ENCODE measurements at places on chromosomes 5 and 9.

DNA sequence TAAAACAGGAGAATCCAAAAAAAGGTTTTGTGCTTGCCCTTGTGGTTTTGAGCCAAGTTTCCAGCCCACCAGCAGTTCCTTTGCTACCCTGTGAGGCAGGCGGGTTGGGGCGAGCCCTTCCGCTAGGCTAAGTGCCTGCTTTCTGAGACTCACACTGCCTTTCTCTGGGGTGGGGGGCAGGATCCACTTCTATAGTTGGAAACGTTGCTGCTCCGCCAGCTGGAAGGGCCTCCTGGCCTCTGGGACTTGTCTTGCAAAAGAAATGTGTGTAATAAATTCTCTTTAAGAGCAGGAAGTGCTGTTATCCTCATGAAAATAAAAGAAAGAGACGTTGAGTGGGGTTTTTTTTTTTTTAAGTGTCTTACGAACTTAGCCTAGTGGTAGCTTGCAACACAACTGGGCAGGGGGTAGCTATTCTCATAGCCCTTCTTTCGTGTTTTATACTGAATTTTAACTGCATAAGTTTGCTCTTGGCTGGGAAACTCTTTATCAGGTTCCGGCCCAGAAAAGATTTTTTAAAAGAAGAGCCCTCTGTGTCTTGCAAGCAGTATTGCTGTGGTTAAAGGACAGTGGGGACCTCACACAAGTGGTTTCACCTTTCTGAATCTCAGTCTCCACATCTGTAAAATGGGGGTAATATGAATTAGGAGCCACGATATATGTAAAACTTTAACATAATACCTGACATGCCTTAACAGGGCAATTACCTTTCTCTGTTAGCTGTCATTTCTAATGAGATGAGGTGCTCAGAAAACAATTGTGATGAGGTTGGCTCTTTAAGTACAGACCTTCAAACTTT lies 19.8 kb downstream of the JADE2 start:
- no peak for DNase-seq

GRCh38 chr5:151040211-151040747 lies 19.9 kb downstream of the GPX3 start:
- no peak for DNase-seq

DNA sequence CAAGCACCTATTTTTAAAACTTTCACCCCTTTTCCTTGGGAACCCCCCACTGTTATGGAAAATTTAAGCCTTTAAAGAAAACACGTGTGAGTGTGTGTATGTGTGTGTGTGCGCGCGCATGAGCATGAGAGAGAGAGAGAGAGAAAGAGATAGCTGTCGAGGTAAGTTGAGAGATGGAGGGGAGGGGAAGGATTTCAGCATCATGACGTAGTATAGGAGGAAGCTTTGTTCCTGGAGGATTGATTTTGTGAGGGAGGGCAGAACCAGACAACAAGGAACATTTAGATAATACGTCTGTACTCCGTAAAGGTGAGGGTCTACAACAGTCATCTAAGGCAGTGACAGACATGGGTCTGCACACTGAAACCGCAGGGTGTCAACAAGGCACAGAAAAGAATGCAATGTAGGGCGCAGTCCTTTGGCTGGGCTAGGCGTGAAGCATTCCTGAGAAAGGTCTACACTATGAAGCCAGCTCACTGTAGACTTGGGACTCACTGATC lies 227.7 kb downstream of the SMARCA2 start:
- DNase-seq: no peak

DNA sequence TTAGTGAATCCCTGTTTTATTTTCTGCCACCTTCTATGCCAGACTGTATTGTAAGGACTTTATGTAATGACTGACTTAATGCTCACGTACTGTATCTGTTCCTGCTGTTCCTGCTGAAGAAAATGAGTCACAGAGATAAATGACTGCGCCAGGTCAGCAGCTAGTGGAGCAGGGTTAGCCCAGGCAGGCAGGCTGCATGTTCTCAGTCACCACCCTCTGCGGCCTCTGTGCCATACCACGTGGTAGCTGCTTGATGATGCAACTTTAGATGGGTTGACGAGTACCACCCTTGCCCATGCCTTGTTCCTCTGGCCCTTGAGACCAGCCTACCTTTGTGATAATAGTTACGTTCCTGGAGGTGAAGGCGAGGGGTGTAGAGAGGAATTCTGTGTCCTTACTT lies 161.9 kb downstream of the TRIO start:
- no peak for DNase-seq

GRCh38 chr5:65101632-65102100 lies 332.9 kb downstream of the CWC27 start:
- DNase-seq: no peak

DNA sequence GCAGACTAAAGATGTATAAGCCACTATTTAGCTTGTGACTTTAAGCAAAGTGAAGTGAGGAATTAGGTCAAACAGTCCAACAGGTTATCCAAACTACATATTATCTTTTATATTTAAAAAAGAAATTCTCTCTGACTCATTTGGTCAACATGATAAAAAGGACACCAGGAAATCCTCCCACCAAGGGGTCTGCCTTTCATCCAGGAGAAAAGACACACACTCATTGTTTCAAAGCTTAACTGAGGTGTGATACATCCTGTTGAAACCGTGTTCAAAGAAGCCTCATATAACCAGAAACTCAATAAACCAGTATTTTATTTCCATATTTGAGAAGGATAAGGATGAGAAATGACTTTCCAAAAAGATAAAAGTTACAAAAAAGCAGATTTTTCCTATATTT lies 417.1 kb downstream of the HCN1 start:
- no peak for DNase-seq

DNA sequence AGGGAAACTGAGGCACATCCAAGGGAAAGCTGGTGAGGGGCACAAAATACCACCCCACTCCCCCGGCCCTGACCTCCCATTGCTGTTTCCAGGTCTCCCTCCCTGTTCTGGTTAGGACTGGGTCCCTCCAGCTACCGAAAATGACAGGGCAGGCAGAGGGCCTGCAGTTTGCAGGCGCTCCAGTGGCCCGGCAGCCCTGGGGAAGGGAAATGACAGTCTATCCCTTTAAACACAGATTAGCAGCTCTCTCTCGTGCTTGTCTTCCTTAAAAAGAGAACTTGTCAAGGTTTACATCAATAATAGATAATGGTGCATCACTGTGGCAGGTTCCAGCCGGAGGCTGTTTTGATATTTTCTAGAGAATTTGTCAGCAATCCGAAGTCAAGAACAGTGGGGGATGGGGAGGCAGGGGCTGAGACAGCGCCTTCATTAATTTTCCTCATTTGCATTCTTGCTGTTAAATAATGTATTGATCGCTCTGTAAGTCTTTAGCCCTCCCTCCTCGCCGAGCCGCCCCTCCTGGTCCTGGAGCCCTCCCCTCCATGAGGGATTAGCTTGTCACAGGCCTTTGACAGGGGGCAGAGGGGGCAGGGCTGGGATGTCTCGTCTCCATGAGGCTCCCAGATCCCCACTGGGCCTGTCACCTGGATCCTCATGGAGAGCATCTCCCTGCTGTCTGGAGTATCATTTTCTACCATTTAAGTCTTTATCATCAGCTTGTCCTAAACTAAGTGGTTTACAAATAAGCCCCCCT lies 45.0 kb upstream of the RAPGEF1 start:
- DNase-seq: no peak

DNA sequence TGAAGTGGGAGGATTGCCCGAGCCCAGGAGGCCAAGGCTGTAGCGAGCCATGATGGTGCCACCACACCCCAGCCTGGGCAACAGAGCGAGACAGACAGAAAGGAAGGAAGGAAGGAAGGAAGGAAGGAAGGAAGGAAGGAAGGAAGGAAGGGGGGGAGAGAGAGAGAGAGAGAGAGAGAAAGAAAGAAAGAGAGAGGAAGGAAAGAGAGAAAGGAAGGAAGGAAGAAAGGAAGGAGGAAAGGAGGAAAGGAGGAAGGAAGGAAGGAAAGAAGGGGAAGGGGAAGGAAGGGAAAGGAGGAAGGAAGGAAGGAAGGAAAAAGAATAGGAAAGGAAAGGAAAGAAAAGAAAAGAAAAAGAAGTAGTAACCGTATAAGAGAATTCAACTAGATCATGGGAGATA lies 20.8 kb upstream of the LHFPL2 start:
- no peak for DNase-seq

- no peak for DNase-seq
These were observed 273.1 kb upstream of the IRX2 start for GRCh38 chr5:3024554-3024953.

DNA sequence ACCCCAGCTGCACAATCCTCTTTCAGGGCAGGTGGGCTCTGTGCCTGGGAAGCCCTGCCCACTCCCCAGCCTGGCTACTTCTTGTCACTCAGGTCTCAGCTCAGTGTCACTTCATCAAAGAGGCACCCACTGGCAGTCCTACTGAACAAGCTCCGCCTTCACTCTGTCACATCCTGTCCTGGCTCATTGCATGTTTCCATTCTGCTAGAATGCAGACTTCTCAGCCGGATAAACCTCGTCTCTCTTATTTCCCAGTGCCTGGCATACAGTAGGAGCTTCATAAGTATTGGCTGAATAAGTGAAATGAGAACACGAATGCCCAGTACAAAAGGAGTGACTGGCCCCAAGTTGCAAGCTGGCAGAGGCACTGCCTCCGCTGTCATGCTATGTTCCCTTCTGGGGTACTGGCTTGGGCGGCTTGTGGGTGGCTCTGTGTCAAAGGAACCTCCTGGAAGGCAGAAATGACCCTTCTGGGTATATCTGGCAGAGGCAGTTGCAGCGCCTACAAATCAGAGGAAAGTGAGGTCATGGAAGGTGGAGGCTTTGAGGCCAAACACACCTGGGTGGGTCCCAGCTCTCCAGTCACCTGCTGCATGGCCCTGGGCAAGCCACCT lies 98.3 kb upstream of the PHYKPL start:
- no peak for DNase-seq

- no peak for DNase-seq
These were observed 235.3 kb upstream of the HAPLN1 start for GRCh38 chr5:83955916-83956315.
